GM04503 (cell line): ENCODE measurements at places on chromosomes 1 and 21.

GRCh38 chr1:63330331-63330916 is 8.1 kb downstream of the FOXD3 start:
- no peak for DNase-seq

DNA sequence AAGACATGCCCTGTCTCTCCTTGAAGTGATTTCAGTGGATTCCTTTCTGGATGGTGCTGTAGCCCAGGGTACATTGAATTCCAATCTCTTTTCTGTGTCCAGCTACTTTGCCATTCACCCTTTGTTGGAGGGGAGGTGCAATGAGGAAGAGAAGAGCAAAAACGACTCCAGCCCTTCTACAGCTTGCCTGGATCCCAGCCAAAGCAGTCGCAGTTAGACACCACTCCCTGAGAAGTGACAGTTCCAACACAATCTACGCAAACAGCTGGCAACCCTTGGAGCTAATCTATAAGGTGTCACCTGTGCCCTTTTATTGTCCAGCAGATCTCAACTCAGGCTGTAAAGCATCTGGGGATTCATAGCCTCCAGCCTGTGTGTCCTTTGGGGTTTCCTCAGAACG is 4.6 kb downstream of the CD244 start:
- DNase-seq = no peak

GRCh38 chr1:84853741-84854721 is 39.0 kb downstream of the LPAR3 start:
- DNase-seq = no peak

DNA sequence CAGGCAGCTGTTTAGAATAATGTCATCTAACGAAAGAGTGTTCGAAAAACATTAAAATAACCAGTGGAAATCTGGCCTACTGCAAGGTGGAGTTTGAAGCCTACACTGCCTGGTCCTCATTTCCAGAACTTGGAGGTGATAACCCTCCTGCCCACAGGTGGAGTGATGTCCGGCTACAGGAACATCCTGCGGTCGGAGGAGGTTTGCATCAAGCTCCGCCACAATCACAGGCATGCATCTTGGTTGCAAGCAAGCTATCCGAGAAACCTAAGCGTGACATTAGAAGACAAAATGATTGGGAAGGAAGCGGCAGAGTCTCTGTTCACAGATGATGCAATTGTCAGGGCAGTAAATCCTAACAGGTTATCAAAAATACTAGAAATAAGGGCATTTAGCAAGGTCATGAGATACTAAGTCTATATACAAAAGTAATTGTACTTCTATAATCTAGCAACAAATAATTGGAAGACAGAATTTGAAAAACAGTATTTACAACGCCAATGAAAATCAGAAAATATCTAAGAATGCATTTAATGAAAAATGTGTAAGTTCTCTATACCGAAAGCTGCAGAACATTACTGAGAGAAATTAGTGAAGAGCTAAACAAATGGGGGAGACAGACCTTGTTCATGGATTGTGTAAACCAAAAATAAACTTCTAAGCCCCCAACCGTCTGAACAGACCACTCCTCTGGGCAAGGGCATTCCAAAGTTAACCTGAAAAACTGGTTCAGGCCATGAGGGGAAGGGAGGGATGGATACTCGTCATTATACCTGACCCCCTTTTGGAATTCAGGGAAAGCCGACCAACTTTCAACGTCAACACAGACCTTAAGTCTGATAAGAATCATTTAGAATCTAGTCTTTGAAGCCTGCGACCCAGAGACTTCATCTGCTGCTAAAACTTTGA is 4.7 kb upstream of the SLC19A1 start:
- DNase-seq = no peak

GRCh38 chr1:224357626-224358124 is 996 bp downstream of the CNIH4 start:
- DNase-seq = no peak

- DNase-seq = no peak
Observed at GRCh38 chr1:203088441-203088840, 2.6 kb upstream of the MYOG start.

- DNase-seq = no peak
Observed at GRCh38 chr1:193438771-193439170, 252.4 kb upstream of the B3GALT2 start.

- no peak for DNase-seq
Observed at GRCh38 chr1:58574816-58575215, 2.2 kb downstream of the TACSTD2 start.

- no peak for DNase-seq
Observed at GRCh38 chr1:101240041-101240430, 3.2 kb downstream of the S1PR1 start.

DNA sequence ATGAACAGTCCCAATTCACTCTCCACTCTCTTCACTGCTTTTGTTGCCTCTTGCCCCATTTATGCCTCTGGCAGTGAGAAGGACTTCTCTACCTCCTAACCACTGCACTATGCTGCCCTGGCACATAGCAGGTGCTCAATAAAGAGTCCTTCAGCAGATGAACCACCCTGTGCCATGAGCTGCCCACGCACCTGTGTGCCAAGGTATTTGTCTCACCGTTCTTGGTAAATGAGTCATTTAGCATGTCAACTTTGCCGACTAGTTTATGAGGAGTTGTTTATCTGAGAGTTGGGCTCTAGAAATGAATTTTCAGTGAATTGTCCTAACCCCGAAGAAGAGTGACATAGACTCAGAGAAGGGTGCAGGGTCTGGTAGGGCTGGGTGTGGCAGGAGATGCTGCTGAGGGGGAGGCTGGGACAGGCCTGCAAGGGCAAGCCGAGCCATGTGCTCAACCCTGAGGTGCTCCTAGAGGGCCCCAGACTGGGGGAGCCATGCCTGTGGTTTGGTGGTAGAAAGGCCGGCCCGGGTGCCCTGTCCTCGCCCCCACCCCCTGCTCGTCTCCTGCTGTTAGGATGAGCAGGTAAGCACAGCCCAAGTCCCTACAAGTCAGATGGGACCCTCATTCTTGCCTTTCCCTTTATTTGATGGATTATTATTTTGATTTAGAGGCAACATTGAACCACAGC is 654.5 kb downstream of the MATN1 start:
- no peak for DNase-seq

DNA sequence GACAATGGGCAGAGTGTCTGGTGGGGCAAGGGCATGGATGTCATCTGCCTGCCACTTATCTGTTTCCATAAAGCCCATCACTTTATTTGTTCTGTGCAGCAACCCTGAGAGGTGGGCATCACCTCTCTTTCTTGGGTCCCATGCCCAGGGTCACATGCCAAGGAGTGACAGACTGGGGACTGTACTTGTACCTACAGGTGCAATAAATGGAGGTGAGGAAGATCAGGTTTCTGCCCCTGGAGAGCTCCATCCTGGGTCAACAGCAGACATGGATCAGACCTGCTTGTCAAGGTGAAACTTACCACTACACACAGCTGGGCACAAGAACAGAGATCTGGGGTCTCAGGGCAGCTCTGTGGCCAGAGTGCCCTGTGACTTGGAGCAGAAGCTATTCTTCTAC is 18.4 kb upstream of the PRDM16 start:
- DNase-seq = no peak

- DNase-seq = no peak
Observed at GRCh38 chr1:172809750-172810149, 150.8 kb downstream of the FASLG start.

DNA sequence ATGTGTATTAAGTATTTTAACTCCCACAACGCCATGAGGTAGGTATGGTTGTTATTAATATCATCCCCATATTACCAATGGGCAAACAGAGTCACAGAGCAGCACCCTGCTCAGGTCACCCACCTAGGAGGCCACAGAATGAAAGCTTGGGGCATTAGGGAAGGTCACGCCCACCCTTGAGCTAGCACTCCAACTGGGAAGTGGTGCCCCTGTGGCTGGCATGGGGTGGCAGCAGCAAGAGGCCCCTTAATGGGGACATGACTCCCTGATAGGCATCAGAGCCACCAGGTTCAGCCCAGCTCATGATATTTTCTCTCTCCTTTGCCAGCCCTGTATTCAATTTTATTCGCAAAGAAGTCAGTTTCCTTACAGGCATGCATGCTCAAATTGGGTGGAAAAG is 90.6 kb downstream of the DMRTB1 start:
- no peak for DNase-seq

DNA sequence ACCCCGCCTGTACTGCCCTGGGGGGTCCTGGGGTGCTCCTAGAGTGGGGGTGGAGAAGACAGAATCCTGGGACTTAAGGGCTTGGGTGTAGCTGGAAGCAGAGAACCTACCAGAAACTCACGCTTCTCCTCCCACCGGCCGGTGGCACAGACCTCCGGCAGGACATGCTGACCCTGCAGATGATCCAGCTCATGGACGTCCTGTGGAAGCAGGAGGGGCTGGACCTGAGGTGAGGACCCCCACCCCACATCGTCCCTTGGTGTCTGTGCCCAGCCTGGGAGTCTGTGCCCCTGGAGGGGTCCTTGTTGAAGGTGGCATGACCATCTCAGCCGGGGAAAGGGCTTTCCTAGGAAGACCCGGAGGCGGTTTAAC is 70.8 kb downstream of the PIK3CD start:
- DNase-seq = no peak

- DNase-seq = no peak
Observed at GRCh38 chr21:42847051-42847707, 32.2 kb downstream of the WDR4 start.

DNA sequence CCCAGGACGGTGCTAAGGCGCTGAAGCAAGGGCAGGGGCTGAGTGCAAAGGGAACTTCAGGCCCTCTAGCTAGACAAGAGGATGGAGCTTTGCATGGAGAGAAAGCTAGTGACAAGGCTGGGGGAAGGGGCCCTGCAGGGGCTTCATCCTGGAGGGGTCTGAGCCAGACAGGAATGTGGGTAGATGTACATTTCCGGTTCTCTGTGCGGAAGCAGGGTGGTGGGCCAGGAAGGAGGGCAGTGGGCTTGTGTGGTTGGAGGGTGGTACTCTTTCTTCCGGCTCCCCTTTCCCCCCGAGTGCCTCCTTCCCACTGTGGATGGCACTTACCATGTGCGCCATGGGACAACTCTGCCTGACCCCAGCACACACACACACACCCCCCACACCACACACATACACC is 1.5 kb downstream of the KISS1 start:
- DNase-seq = no peak

- DNase-seq = no peak
Observed at GRCh38 chr1:180912801-180913565, at the start of gene KIAA1614. Gene KIAA1614 (plus strand): TSS chr1:180912897. CDS start chr1:180913244, 347 bp downstream.

- DNase-seq = no peak
Observed at GRCh38 chr1:199821029-199821779, 206.3 kb upstream of the NR5A2 start.

DNA sequence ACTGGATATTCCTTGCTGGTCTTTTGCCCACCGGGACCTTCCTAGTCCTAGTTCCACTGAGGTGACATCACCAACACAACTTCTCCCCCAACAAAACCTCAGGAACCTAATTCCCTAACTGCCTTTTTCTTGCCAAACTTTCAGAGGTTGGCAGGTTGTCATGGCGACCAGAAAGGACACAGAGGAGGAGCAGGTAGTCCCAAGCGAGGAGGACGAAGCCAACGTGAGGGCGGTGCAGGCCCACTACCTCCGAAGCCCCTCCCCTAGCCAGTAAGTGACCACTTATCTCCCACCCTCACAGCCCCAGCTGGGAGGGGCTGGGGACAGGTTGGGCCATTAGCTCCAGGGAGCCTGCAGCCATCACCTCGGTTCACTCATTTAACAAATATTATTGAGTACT is 815 bp downstream of the STYXL2 start:
- DNase-seq = no peak

DNA sequence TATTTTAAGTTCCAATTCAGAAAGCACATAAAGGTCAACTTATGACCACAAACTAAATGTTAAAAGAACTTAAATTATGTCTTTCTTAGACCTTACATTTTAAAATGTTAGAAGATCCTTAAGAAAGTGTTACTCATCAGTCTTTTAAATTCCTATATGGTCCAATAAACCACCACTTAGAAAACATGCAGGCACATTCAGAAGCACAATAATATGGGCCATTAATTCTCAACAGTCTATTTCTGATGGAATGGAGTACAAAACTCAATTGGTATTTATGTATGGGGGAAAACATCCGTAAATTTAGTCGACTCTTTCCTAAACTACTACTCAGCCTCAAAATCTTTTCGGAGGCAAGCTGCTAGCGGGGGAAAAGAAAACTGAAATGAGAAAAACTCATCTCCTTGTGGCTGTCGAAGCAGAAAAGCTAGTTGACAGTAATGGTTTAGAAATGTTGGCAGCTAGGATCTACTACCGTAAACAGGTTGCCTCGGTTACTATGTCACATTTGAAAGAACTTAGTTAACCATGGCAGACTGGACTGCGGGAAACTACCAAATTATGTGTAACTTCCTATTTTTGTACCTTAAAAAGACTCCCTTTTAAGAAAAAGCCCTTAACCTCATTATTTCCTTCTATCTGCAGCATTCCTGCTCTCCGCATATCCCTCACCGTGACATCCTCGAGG is 1.0 kb downstream of the TRMT1L start:
- no peak for DNase-seq

DNA sequence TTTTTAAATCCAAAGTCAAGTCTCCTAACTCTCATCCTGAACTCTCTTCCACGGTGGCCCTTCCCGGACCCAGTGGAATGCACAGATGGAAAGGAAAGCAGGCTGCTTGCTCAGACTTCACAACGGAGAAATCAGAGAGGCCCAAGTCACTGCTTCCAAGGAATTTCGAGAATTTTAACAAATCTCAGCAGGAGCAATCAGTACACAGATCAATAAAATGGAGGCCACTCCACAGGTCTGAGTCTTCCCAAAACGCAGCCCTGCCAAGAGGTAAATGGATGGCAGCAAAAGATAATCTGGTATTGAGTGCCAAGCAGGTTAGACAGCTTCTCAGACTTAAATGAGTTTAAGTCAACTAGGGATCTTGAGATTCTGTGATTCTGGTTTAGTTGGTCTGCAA is 81.1 kb upstream of the TIAM1 start:
- no peak for DNase-seq

- peak; percentile 26 for DNase-seq
Observed at GRCh38 chr1:14849038-14849437, 250.6 kb downstream of the KAZN start.

DNA sequence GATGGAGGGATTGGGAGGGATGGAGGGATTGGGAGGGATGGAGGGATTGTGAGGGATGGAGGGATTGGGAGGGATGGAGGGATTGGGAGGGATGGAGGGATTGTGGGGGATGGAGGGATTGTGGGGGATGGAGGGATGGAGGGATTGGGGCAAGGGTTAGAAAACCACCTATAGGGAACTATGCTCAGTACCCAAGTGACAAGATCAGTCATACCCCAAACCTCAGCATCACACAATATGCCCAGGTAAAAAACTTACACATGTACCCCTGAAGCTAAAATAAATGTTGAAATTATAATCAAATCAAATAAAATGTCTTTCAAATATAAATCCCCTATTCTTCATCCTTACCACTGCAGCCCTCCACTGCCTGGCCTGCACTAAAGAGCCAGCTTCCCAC is 72.8 kb upstream of the HNRNPU start:
- DNase-seq = no peak

DNA sequence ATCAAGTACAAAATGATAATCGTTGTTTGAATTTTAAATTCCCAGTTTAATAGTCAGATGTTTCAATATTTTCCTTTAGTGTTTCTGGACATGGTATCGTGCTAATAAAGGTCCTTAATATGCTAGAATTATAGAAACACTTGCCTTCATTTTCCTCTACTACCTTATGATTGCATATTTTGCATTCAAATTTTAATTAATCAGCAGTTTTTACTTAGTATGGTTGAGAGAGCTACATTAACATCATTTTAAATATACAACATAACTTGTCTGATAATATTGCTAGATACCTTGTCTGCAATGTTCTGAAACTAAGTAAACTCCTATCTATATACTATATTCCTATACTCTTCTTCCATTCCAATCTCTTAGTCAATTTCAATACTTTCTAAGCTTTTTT is 66.3 kb downstream of the USH2A start:
- DNase-seq = no peak

- DNase-seq = no peak
Observed at GRCh38 chr21:20108016-20108415, 890.2 kb upstream of the NCAM2 start.
